ENCODE measurements at places on chromosomes 6 and 20.

GRCh38 chr6:107606407-107606806 is 116.5 kb downstream of the SOBP start:
- DNase-seq: no peak

DNA sequence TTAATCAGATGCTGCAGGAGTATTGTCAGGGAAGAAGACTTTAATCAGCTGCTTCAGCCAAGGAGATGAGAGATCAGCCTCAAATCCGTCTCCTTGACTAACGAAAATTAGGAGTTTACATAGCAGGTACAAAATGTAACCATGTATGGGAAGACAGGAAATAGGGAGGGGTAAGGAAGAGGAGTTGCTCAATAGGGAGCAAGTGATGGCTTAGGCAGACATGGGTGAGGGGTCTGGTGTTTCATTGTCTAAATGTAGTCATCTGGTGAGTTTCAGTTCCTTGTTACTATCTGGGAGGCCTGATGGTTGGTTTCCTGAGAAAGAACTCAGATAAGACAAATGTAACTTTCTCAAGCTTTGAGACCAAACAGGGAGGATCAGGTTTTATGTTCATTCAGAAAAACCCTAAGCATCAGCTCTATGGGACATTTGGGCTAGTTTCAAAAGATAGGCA is 217.3 kb upstream of the SULF2 start:
- no peak for DNase-seq

DNA sequence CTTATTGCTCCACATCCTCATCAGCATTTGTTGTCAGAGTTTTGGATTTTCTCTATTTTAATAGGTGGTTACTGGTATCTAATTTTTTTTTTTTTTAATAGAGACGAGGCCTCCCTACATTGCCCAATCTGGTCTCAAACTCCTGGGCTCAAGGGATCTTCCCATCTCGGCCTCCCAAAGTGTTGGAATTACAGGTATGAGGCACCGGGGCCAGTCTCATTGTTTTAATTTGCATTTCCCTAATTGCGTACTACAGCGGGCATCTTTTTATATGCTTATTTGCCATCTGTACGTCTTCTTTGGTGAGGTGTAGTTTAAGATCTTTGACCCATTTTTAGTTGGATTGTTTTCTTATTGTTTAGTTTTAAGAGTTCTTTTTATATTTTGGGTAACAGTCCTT is 210.4 kb upstream of the SULF2 start:
- no peak for DNase-seq

DNA sequence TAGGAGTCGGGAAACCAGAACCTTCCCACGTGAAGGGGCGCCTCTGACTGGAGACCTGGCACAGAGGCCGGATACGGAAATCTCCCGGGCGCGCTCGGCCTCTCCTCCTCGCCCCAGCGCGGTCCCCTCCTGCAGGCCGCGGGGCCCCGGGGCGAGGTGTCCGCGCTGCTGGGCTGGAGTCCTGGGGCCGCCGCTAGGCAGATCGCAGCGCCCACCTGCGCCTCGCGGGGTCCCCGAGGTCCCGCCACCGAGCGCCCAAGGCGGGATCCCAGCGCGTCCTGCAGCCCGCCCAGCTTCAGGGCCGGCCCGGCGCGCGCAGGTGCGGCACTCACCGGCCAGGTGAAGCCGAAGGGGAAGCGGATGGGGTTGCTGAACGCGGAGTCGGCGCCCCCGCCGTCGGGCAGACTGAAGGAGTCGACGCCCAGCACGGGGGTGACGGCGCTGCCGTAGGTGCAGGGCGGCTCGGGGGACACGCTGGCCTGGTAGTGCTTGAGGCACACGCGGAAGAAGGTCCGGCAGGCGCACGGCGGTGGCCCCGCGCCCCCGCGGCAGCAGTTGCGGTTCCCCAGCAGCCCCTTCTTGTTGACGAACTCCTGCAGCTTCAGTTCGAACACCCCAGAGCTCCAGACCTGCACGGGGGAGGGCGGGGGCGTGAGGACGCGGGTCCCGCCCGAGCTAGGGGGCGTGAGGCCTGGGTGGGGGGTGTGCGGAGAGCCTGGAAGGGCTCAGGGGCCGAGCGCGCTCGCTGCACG is 1.5 kb downstream of the DLL1 start:
- no peak for DNase-seq

DNA sequence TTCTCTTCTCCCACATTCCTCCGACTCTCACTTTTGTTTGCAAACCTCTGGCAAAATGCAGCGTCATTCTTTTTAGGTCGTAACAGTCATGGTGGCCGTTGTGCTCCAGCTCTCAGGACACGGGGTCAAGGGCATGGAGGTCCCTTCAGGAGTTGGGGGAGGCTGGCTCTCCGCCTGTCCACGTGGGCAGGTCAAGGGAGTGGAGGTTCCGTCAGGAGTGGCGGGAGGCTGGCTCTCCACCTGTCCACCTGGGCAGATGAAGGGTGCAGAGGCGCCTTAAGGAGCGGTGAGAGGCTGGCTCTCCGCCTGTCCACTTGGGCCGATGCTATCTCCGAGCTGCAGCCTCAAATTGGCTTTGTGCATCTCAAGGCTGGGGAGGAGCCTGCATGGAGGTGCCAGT is 98.0 kb downstream of the ERMARD start:
- no peak for DNase-seq
